ENCODE measurements at places on chromosomes 7 and 10.

DNA sequence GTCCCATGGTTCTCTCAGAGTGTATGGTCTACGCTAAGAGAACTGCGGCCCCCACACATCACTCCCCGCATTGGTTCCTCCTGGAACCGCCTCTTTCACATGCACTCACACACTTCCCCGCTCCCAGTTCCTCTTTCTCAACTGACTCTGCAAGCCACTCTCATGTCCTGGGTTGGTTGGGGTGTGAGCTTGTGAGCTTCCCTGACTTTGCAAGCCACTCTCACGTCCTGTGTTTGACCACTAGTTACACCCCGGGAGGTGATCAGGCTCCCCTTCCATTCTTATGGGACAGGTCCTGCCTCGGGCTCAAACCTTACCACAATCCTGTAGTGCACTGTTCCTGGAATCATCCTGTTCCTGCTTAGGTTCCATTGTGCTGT, 105.0 kb downstream of the TRIM24 start:
- DNase-seq = no peak

GRCh38 chr7:101172854-101173751, 7.0 kb downstream of the NAT16 start:
- no peak for DNase-seq

- no peak for DNase-seq
Observed at GRCh38 chr10:32650246-32650655, 204.3 kb downstream of the CCDC7 start.

- no peak for DNase-seq
Observed at GRCh38 chr10:103726637-103727036, 128.7 kb downstream of the SH3PXD2A start.

DNA sequence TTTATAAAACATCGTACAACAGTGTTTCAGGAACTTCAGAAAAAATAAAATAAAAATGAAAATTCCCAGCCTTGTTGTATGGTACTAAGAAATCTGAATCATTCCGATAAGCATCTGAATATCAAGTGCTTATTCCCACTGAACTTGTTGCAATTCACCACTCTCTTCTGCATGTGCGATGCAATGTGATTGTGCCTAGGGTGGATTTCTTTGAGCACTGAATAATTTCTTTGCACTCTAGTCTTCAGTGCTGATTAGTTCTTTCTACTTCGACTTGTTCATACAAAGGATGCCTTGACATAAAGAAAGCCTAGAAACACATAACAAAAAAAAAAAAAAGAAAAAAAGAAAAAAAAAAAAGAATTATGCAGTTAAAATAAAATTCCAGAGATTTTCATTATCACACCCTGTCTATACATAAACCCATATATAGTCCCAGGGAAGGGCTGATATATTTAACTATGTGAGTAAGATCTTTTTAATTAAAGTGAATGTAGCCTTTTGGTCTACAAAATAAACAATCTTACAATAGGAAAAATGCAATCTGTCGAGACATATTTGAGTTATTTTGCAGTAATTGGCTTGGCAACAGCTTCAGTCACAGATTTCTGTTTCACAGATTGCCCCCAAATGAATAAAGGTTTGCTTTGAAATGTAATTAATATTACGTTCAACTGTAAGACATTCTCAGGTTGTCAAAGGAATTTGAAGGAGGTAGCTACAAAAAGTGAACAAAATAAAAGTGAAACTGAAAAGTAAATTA, 1118.9 kb upstream of the CELF2 start:
- DNase-seq = no peak

DNA sequence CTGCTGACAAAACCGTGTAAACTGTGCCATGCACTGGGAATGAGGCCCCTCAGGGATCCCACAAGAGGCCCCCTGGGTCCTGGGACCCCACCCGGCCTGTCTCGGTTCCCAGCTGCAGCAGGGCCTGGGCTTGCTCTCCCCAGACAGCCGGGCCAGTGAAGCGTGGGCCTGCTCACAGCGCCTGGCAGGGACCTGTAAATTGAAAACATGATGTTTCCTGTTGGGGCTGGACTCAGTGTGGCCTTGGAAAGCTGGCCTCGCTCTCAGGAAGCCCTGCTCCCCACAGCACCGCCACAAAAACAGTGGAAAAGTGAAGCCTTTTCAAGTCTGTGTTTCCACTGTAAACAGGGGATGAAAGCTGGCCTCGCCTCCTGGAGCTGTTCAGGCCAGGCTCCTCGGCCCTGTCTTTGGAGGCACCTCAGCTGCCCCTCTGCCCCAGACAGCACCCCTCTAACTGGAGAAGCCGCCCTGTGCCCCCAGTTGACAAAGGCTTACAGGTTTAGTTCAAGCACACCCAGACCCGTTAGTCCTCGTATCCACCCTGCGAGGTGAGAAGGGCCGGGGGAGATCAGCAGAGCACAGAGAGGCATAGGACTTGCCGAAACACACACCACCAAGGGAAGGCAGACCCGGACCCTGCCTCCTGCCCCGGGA, 108.3 kb downstream of the ZMIZ1 start:
- DNase-seq = no peak

GRCh38 chr7:56092789-56093531, at the start of gene PHKG1:
PHKG1 (minus strand) TSS chr7:56092952; CDS start chr7:56088941, 4,011 bp downstream.
- DNase-seq = no peak

GRCh38 chr10:80444124-80444523, 10.0 kb upstream of the TSPAN14 start:
- no peak for DNase-seq

DNA sequence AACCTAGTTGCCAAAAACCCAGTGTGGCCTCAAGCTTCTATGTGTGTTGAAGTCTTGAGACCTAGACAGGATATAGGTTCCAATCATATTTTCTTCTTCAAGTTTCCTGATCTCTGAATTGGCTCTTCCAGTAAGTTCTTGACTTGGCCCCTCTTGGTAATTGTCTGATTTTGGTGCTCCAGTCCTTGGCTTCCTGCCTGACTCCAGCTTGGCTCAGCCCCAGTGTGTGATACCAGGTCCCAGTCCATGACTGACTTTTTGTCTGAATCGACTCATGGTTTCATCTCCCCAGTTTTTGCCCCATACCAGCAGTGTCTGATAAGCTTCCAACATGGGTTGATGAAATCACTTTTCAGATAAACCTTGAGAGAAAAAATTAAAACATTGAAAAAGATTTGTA, 72.3 kb downstream of the FAS start:
- no peak for DNase-seq

DNA sequence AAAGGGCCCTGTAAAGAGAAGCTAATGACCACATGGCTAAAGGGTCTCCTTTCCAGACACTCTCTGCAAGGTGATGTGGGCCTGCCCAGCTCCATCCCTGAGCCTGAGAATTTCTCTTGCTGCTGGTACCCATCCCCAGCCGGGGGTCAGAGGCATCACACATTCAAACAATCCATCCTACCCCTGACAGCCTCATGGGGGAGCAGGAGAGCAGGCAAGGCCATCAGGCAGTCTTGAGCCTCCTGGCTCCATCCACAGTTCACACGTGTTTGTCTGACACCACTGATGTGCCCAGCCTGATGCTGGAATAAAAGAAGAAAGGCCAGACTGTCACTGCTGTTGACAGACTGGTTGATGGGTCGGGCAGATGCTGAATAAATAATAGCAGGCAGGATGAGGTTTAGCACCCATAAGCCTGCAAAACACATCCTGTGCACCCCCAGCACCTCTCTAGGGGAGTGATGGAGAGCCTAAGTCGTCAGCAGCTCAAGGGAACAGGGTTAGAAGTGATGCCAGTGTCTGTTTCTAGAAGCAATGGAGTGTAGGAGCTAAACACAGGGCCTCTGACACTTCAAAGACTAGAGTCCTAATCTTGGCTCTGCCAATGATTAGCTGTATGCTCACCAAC, 43.5 kb downstream of the TLL2 start:
- DNase-seq = no peak

DNA sequence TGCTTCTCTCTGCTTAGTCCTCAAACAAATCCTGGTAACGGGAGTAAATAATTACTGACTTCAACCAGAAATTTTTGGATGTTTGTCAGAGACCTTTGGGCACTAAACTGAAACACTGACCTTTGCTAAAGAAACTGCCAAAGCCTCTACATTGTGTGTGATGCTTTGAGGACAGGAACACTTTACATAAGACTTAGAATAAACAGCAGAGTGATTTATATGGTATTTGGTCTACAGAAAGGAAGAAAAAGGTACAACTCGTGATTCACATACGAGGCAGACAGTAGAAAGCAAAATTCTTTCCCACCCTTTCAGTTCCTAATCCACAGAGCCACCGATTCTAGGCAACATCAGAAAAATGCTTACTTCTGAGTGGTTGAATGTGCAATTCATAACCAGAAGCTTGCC, 59.8 kb downstream of the SLC16A12 start:
- no peak for DNase-seq

GRCh38 chr7:23377134-23377533, 78.0 kb downstream of the MALSU1 start:
- DNase-seq = no peak

DNA sequence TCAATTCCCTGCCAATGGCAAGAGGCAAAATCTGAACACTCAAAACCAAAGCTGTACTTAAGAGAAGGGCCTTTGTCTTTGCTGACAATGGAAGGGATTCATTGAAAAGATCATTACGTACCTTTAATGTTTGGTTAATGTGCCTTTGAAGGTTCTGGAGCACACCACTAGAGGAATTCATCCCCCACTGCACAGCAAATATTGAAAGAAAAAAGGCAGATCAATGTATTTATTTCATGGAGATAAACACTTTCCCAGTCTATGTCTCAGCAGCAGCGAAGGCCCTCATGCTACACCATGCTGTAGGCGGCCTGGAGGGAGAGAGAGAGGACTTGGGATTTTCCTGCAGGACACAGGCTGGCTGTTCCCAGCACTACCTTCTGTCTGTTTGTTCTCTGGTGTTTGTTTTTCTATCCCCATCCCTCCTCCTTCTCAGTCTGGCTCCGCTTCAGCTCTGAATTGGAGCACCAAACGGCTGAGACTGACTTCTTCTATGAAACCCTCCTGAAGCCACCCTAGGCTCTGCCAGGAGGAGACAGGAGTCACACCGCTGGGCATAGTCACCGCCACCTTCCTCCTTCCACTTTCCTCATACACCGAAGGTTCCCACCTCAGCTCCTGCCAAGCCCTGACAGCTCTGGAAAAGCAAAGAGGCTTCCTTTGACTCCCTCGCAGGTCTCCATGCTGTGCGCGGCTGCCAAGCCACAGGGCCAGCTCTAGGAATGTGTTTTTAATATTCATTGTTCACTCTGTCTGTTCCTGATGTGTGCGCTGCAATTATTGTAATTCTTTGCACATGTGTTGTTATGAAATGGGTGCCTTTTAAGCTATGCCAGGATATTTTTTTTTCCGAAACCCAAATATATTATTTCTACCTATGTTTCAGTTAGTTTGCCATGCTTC, 301.5 kb downstream of the FZD1 start:
- DNase-seq = no peak

DNA sequence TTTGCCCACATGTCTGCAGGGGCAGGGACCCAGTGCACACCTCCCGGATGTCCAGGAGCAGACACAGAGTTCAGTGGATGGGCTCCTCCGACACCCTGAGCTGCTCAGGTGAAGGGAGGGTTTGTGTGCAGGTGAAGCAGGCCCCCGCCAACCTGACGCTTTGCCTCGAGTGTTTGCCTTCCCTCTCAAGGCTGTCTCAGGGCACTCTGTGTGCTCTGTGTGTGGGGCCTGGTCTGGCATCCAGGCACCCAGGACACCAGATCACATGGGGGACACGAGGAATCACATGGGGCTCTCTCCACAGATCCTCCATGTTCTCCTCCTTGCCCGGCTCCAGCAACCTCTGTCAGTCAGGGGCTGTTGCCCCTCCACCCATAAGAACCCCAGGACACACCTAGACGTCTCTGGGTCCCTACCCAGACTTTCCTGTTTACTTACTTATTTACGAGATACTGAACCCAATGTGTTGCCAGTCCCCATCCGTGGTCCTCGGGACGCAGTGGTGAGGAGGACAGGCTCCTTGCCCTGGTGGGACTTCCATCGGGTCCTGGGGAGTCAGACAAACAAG, 99.5 kb downstream of the HTR5A start:
- DNase-seq = no peak

GRCh38 chr10:102775935-102776669, 32.4 kb downstream of the WBP1L start:
- DNase-seq = no peak

Data from activated CD4-positive, CD25-positive, alpha-beta regulatory T cell (primary cell).